ENCODE measurements at places on chromosomes 1 and 21.

DNA sequence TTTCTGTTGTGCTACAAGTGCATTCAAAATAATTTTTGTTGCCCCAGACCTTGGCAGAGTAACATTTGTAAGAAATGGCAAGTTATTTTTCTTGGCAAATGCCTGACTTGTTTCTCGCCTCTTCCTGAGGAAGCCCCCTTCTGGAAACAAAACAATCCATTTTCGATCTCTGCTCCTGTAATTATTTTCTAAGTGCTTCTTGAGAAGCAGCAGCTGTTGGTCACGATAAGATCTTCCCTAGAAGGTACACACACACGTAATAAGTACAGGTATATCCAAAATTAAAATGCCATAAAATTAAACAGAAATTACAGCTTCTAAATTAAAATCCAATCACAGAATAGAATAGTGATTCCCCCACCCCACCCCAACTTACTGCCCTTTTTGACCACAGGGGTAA lies 47.3 kb downstream of the LPGAT1 start:
- no peak for DNase-seq

- DNase-seq = no peak
These were observed 63.7 kb downstream of the NVL start for GRCh38 chr1:224266105-224266914.

GRCh38 chr1:115404911-115405310 lies 66.9 kb upstream of the NGF start:
- no peak for DNase-seq

GRCh38 chr21:31795992-31796391 lies 64.1 kb upstream of the SCAF4 start:
- no peak for DNase-seq

GRCh38 chr1:48939042-48939441 lies 162.4 kb upstream of the BEND5 start:
- no peak for DNase-seq

GRCh38 chr1:40404670-40405462 lies 31.3 kb downstream of the SMAP2 start:
- DNase-seq = no peak

- no peak for DNase-seq
These were observed 2.4 kb downstream of the ARID1A start for GRCh38 chr1:26697978-26698849.

- DNase-seq = peak; percentile 67
These were observed 34.9 kb upstream of the PPP1R15B start for GRCh38 chr1:204446413-204447111.

- DNase-seq = no peak
These were observed 168.5 kb upstream of the RUNX1 start for GRCh38 chr21:35217504-35218060.

GRCh38 chr1:4327142-4327541 lies 327.3 kb upstream of the AJAP1 start:
- DNase-seq = no peak

DNA sequence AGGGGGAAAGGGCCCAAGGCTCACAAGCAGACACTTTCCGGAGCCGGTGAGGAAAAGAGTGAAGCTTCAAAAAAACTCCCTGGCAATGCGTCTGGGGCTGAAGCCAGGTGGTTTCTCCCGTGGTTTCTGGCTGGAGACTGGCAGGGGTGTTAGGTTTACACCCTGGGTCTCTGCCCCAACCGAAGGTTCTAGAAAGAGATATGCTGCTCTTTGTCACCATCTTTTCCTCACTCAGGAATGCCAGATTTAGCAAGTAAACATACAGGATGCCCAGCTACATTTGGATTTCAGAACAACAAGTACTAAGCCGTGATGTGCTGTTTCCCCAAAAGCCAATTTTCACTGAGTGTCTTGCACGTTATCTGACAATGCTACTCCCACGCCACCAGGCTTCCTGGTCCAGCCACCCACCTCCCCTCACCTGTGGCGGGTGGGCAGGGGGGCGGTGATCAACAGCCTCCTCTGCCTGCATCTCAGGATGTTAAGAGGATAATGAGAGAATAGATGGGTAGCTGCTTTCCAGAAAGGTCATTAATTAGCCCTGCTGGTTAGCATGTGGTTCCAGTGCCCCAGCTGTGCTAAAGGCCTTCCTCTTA lies 69.6 kb upstream of the OLIG2 start:
- no peak for DNase-seq

DNA sequence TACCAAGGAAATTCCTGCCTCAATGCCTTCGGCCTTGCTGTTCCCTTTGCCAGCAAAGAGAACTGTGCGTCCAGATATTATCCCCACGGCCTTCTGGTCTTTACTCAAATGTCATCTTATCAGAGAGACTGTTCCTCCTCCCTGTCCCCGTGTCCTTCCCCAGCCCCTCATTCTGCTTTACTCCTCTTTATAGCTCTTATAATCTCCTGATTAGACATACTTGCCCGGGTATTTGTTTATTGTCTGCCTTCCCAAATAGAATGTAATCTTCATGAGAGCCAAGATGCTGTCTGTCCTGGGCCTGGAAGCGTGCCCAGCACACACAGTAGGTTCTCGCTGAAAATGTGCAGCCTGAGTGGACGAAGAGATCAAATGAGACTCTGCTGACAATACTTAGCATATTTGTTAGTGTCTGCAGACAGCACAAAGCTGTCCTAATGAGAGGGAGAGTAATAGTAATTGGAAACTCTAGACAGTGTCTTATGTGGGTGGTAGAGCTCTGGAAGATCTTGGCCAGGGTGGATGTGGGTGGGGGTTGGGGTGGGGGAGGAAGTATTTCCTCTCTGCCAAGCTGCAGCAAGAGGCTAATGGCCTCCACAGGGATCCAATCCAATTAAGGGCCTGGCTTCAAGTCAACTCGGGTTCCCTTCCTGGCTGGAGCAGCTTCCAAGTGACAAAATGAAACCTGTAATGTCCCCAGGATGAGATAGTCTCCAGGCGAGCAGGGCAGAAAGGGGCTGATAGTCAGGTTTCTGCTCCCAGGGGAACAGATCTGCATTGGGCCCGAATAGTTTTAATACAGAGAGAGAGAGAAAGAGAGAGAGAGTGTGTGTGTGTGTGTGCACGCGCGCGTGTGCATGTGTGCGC lies 9.5 kb upstream of the CLIC4 start:
- DNase-seq = no peak

GRCh38 chr1:73899311-73899710 lies 298.7 kb downstream of the LRRIQ3 start:
- no peak for DNase-seq

DNA sequence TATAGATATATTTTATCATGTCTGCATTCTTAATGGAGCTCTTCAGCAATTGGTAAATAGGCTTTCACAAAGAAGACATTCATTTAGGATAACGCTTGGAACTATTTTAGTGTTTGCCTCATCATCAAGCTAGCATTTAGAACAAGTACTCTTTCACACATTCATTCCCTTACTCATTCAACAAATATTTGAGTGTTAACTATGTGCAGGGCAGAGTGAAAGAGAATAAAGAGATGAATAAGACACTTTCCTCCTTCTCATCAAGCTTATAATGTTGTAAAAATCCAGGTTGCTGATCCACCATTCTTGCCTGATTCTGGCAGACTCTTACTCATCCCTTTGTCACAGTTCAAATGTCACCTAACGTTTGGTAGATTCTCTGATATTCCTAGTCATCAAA lies 386.3 kb upstream of the BEND5 start:
- no peak for DNase-seq

GRCh38 chr21:38388647-38389353 lies 109.5 kb downstream of the ERG start:
- DNase-seq = no peak

DNA sequence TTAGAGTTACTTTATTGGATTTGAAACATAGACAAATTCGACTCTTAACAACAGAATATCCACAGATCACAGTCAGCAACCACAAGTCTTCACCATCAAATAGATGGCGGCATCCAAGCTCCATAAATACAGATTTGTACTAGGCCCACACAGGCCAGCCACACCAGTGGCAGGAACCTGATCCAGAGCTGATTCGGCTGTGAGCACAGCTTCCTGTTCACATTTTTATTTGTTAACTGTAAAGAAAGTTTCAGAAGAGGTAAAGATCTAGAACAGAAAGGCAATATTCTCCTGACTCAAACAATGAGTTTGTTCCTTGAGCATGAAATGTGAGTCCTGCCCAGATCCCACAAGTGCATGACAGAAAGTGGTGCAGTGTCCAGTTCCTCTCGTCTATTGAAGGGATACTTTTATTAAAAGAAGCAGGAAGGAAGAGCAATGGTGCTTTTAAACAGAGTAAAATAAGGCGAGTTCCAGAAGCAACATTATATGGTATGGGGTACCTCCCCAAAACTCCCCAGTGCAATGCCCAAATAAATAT lies 205.8 kb downstream of the SLC45A1 start:
- DNase-seq = no peak

- no peak for DNase-seq
These were observed 40.9 kb downstream of the PDPN start for GRCh38 chr1:13624526-13624925.

DNA sequence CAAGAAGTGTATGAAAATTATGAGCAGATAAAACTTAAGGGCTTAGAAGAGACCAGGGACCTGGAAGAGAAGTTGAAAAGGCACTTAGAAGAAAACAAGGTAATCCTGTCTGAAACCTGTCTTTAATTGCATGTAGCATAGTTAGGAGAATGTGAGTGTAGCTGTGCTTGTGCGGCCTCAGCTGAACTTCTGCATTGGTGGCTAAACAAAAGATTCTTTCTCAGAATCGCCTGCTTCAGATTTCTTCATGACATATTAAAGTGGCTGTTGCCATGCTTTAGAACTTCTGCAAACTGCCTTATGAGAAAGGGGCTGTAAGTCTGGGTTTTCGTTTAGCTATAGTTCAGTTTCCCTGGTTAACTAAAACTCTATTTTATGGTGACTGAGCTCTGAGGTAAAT lies 94.5 kb downstream of the VPS26C start:
- no peak for DNase-seq

DNA sequence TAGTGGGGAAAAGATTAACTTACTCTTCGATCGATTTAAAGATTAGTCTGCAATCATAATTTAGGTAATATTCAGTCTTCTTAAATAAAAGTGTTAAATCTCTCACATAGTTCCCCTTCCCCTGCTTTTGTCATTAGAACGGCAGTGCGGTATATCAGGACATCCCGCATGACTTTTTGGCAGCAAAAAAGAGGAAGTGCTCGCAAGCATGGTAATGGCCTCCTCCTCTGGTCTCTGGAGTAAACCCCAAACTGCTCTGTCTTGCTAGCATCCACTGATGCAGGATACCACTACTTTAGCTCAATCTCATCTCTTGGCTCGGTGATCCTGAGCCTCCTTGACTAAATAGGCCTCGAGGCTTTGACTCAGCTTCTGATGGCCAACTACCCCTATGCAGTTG lies 78.7 kb upstream of the VAV3 start:
- no peak for DNase-seq

- no peak for DNase-seq
These were observed 10.7 kb downstream of the NEK7 start for GRCh38 chr1:198167436-198167934.

DNA sequence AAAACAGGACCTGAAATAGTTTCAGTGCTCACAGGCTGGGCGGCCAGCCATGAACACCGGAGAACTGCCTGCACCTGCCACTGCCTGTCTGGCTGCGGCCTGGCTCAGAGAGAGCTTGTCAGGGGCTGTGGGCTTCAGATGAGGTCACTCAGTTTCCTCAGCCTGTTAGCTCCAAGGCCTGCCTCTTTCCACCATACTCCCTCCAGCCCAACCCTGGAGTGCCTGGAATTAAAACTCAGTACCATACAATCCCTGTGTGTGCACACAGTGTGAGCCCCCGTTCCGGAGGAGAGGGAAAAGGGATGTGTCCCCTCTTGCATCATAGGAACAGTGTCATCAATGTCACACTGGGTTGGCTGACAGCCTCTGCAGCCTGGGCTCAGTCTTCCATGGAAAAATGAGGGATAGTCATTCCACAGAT lies 16.2 kb downstream of the CACNA1S start:
- no peak for DNase-seq

- no peak for DNase-seq
These were observed 17.5 kb upstream of the RAB4A start for GRCh38 chr1:229253151-229253974.

DNA sequence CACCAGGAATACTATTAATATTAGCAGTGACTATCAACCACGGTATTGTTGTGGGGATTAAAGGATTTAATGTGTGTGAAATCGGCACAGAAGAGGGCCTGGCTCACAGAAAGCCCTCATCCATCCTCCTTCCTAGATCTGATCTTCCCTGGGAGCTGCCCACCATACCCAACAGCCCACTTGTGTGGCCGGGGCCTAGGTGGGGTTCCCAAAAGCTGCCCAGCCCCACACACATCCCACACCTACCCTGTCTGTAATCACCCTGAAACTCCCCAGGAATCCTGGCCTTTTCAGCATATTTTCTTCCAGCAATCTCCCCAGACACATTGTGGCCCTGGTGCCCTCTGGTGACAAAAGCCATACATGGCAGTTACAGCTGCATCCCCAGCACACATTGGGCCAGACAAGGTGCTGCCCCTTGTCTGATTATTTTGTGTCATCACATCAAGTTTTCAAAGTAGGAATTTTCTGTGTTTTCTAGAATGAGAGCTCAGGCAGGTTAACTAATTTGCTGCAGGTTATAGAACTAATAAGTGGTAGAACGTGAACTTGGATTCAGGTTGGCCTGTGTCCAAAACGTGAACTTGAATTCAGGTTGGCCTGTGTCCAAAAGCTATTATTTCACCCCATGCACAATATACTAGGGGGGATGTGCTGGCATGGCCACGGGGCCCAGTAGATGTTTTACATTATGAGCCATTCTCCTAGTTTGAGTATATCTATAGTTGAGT lies 5.3 kb upstream of the SLC6A9 start:
- peak; percentile 64 for DNase-seq

- no peak for DNase-seq
These were observed 6.2 kb upstream of the POFUT2 start for GRCh38 chr21:45293726-45294401.

DNA sequence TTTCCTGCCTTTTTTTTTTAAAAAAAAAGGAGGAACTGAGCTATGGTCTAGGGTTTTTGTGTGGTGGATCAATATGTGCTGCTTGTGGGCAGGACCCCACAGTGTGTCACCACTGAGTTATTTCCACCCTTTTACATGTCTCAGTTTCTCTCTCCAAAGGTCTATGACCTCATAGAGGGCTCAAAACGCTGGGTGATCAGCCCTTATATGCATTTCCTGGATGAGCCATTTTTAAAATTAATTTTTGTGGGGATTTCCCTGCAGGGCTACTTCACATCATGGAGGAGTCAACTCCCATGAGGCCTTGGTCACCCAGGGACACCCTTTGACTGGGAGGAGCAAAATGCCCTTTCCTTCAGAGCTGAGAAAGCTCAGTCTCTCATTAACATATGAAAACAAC lies 20.7 kb upstream of the HAO2 start:
- peak; percentile 1 for DNase-seq

GRCh38 chr21:43278359-43278758 lies 109.6 kb downstream of the CRYAA start:
- DNase-seq = no peak

GRCh38 chr1:157944663-157945280 lies 48.7 kb upstream of the KIRREL1 start:
- DNase-seq = no peak

DNA sequence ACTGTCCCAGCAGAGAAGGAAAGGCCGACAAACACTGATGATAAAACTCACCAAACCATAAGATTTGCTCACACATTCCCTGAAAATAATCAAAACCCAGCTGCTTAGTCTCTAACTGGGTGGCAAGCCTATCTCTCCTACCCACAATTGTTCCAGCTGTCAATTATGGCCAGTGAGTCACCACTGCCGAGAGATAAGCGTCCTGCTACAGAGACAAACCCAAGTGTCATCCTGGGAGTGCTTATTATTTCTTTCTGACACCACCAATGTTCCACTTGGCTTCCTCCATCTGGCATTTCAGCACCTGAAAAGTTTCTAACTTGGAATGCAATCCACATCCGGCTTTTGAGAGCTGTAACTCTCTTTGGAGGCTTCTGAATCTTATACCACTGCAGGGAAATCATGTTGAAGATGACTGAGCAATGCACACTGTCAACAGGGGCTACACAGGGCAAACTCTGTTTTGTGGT lies 51.5 kb upstream of the VAV3 start:
- DNase-seq = no peak

Data from stimulated activated CD4-positive, alpha-beta T cell treated with anti-CD3 and anti-CD28 coated beads, Interleukin-15, amount 100 ng/mL, for 48 hours (primary cell).